Calu3 (cell line): ENCODE measurements at places on chromosomes 12 and 14. TPM values are rescaled to one million over a fixed set of nuclear protein-coding genes. Genes with fewer than 3 reads are reported as not detected.

Gene GARIN6
- total RNA-seq: not detected in 2 replicates

Gene OR4Q2
- not detected in 2 replicates for total RNA-seq

Gene ALDH2
- total RNA-seq: 152 and 168 TPM in 2 replicates

Gene PIWIL1
- not detected in 2 replicates for total RNA-seq

Gene M6PR
- total RNA-seq: 241 and 256 TPM in 2 replicates

Gene ASCL1
- total RNA-seq: 0.15 TPM in 1 of 2 replicates, not detected in the other

GRCh38 chr14:52131640-52132320 lies 62.9 kb upstream of the NID2 start:
- DNase-seq: peak; percentile 84
- H3K4me3 ChIP-seq: no peak overlapping the region
- no peaks in the 10 kb centered on the region for H3K36me3 ChIP-seq
- H3K27ac ChIP-seq: no peak overlapping the region
- H3K4me1 ChIP-seq: no peaks in the 10 kb centered on the region

- H3K4me1 ChIP-seq: no peaks in the 10 kb centered on the region
- H3K27me3 ChIP-seq: no peaks in the 10 kb centered on the region
- no peak overlapping the region for H3K4me3 ChIP-seq
- no peak for DNase-seq
- H3K36me3 ChIP-seq: peaks cover 70% of the 10 kb centered on the region
Measured at GRCh38 chr12:131770120-131770519, 58.1 kb upstream of the MMP17 start.

GRCh38 chr14:75667099-75667765 lies 6.2 kb downstream of the TTLL5 start:
- DNase-seq: no peak
- H3K27ac ChIP-seq: no peak overlapping the region
- no peaks in the 10 kb centered on the region for H3K27me3 ChIP-seq
- H3K4me3 ChIP-seq: no peak overlapping the region
- peaks cover 4% of the 10 kb centered on the region for H3K36me3 ChIP-seq

- no peak overlapping the region for H3K27ac ChIP-seq
- no peak for DNase-seq
- H3K27me3 ChIP-seq: no peaks in the 10 kb centered on the region
- no peak overlapping the region for H3K4me3 ChIP-seq
Measured at GRCh38 chr12:124814741-124815613, 48.7 kb downstream of the SCARB1 start.

DNA sequence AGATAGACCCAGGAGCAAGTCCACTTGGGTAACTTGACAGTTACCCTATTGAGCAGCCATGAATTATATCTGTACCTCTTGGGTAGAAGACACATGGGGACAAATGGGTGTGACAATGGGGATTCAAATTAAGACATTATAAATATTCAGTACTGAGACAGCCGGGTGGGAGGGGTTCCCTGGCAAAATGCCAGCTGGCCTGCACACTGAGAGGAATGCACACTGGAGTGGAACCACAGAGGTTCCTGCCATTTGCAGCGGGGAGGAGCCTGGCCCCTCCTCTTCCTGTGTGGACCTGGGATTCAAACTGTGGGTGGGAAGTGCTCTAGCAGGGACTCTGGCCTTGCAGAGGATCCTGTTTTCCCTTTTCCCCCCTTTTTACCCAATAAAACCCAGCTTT lies 118.7 kb upstream of the CDKN3 start:
- no peak for DNase-seq
- H3K4me1 ChIP-seq: no peaks in the 10 kb centered on the region
- no peaks in the 10 kb centered on the region for H3K27me3 ChIP-seq
- H3K27ac ChIP-seq: no peak overlapping the region

DNA sequence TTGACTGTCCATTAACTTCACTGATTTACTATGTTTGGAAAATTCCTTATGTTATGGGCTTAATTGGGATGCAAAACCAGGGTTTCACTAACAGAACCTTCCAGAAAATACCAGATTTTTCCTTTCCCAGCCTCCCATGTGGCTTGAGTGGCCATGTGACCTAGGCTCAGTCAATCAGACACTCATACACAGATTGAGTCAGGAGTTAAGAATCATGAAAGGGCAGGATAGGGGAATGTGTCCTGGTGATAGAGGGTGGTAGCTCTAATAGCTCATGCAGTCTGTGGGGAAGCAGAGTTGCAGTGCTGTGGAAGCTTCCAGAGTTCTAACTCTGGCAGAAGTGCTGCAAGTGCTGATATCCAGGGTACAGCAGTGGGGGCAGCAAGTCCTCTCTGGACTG lies 134.1 kb upstream of the IFNG-AS1 start:
- DNase-seq: no peak
- no peak overlapping the region for H3K27ac ChIP-seq
- no peaks in the 10 kb centered on the region for H3K36me3 ChIP-seq
- no peaks in the 10 kb centered on the region for H3K27me3 ChIP-seq
- no peak overlapping the region for H3K4me3 ChIP-seq
- peaks cover 12% of the 10 kb centered on the region for H3K4me1 ChIP-seq

DNA sequence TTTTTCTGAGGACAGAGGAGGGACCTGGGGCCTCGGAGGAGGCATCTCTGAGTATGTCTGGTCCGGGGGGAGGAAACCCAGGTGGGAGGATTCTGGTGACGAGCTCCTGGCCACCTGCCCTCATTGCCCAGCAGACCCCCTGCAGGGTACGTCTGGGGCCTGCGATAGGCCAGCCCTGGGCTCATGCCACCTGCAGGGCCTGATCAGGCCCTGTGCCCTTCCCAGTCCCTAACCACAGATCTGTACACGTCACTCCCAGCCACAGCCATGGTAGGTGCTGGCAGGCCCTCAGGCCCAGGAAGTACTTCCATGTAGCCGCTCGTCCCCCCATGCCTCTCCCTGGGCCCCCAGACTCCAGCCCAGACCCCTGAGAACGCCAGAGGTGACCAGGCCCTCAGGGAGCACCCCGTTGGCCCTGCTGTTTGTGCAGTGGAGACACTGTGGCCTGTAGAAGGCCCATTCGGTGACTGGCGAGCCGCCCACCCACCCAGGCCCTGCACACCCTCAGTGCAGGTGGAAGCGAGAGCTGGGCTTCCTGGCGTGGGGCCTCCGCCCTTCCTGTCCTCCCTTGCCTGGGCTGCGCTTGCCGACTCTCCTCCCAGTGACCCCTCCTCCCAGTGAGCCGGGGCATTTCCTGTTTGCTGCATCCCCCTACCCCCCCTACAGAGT lies 5.7 kb downstream of the INF2 start:
- H3K4me1 ChIP-seq: peaks cover 16% of the 10 kb centered on the region
- DNase-seq: no peak
- H3K27ac ChIP-seq: peak overlapping the region; percentile 5
- H3K36me3 ChIP-seq: peaks cover 70% of the 10 kb centered on the region

DNA sequence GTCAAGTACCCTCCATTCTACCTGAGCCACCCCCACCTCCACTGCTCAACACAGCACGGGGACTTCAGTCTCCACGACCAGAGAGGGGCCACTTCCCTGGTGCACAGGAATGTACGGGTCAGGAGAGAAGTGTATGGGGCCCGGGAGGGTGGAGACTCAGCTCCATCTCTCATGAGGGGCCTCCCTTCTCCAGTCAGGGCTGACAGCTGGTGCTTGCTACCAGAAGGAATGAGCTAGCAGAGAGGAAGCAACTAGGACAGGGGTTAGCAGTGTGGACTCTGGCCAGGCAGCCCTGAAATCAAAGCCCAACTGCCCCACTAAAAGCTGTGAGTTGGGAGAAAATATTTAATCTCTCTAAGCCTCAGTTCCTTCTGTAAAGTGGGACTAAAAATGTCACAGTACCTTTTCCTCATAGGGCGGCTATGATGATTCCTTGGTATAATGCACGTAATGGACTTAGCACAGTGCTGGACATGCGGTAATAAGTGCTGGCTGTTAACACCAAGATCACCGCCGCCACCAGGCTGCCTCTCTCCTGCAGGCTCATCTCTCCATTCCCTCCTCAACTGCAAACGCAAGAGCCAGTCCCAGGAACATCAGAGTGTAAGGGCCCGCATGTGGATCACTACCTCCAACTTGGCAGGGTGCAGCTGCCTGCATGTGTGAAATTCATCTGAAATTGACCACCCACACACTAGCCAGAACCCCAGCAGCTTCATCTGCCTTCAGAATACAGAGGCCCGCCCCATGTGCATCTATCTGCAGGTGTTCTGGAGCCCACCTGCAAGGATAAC lies 14.6 kb downstream of the ACTN1 start:
- H3K27ac ChIP-seq: peak overlapping the region; percentile 43
- H3K27me3 ChIP-seq: no peaks in the 10 kb centered on the region
- H3K4me3 ChIP-seq: peak overlapping the region; percentile 54
- peaks cover 64% of the 10 kb centered on the region for H3K4me1 ChIP-seq

DNA sequence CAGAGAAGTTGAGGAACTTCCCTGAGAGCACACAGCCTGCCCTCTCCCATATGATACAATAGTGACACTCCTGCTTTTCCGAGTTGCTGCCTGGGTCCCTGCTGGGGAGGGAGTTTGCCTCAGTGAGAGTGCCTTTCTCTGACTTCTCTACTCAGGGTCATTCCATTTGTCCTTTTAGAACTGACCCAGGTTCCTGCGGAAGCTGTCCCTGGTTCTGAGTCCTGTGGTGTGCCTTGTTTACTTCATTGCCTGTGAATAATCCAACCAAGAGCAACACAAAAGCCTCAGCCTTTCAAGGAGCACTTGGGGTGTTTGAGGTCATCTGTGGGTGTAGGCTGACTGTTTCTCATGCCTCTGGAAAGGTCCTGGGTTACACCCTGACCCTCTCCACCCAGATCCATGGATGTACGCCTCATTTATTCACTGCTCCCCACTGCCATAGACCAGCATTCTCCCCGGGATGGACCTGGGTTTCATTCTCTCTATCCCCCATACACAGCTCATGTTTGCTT lies 13.6 kb downstream of the SERPINA1 start:
- H3K4me3 ChIP-seq: no peak overlapping the region
- no peak for DNase-seq
- no peaks in the 10 kb centered on the region for H3K27me3 ChIP-seq
- no peaks in the 10 kb centered on the region for H3K36me3 ChIP-seq

- H3K27ac ChIP-seq: no peak overlapping the region
- H3K4me3 ChIP-seq: no peak overlapping the region
- H3K36me3 ChIP-seq: no peaks in the 10 kb centered on the region
- H3K4me1 ChIP-seq: peaks cover 27% of the 10 kb centered on the region
Measured at GRCh38 chr12:58459191-58459590, 461.1 kb downstream of the LRIG3 start.

DNA sequence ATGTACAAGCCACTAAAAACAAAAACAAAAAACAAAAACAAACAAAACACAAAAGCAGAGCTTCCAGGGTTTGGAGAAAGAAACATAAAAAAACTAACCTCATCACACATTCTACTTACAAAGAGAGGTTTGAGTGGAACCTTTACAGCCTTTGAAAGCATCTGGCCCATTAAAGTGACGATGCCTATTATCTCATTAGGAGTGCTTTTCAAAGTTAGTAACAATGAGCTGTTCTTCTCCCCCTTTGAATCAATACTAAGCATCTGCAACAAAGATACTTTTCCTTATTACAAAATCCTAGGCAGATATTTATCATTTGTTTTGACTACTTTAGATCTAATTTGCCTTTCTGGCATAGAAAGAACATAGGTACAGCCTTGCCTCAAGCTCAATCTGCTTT lies 217.3 kb downstream of the PPM1H start:
- no peak for DNase-seq
- H3K4me3 ChIP-seq: no peak overlapping the region
- H3K36me3 ChIP-seq: no peaks in the 10 kb centered on the region

DNA sequence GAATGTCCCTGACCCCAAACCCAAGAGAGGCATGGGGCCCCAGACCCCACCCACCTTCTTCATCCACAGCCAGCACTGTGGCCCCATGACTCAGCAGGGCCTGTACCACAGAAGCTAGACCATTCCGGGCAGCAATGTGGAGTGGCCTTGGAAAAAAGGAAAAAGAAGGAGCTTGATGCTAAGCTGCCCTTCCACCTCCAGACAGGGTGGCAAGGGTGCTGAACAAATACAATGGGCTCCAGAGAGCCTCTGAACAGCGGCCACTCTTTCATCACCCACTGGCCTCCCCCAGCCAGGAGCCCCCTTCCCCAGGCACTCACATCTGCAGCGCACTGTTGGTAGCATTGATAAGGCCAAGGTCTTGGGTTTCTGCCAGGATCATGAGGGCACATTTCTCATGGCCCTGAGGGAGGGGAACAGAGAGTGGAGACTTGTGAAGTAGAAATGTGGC lies 13.9 kb downstream of the SLC39A5 start:
- no peak overlapping the region for H3K27ac ChIP-seq
- H3K36me3 ChIP-seq: peaks cover 31% of the 10 kb centered on the region
- no peaks in the 10 kb centered on the region for H3K27me3 ChIP-seq

DNA sequence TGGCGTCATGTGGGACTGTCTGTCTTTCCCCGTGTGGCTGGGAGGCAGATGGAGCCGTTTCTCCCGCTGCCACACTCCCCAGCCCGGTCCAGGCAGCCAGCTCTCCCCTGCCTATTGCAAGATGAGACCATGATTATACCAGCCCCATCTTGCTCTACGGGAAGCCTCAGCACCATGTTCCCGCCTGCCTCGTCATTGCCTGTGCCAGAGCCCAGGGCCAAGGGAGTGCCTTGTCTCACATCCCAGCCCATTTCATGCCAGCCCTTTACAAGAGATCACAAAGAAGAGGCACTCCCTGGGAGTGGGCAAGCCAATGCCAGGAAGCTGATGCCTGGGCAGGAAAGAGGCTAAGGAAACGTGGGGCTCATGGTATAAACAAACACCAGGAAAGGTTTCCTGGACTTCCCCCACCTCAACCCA lies 23.9 kb downstream of the GPR68 start:
- H3K27ac ChIP-seq: no peak overlapping the region
- H3K27me3 ChIP-seq: no peaks in the 10 kb centered on the region
- DNase-seq: no peak
- no peaks in the 10 kb centered on the region for H3K4me1 ChIP-seq

- no peak overlapping the region for H3K4me3 ChIP-seq
- peaks cover 18% of the 10 kb centered on the region for H3K4me1 ChIP-seq
- DNase-seq: peak; percentile 28
- H3K27me3 ChIP-seq: no peaks in the 10 kb centered on the region
- H3K27ac ChIP-seq: peak overlapping the region; percentile 73
Measured at GRCh38 chr14:95211721-95212504, 54.6 kb upstream of the DICER1 start.

- no peaks in the 10 kb centered on the region for H3K27me3 ChIP-seq
- no peak overlapping the region for H3K4me3 ChIP-seq
- DNase-seq: no peak
- no peaks in the 10 kb centered on the region for H3K4me1 ChIP-seq
- no peaks in the 10 kb centered on the region for H3K36me3 ChIP-seq
Measured at GRCh38 chr14:91614187-91614586, 104.1 kb upstream of the PPP4R3A start.

DNA sequence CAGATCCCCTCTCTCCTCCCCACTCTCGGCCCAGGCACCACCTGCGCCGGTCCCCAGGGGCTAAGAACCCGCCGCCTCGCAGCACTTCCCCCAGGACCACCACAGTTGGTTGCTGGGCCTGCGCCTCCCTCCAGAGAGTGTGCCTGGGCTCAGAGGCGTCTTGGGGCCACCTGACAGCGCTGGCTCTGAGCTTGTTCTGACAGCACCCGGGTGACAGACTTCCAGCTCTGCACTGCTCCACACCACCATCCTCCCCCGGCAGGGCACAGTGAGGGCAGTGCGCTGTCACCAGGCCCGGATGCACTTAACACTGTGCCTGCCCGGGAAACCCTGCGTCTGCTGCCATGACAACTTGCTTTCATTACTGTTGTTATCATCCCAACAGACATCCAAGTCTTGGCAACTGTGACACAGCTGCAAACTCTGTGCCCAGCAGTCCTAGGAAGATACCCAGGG lies 6.6 kb downstream of the BRF1 start:
- H3K4me3 ChIP-seq: no peak overlapping the region
- H3K27ac ChIP-seq: no peak overlapping the region
- H3K4me1 ChIP-seq: no peaks in the 10 kb centered on the region
- DNase-seq: no peak

GRCh38 chr12:63862969-63863230 lies 18.4 kb downstream of the SRGAP1 start:
- H3K36me3 ChIP-seq: no peaks in the 10 kb centered on the region
- no peak for DNase-seq
- peak overlapping the region; percentile 58 for H3K4me3 ChIP-seq
- peaks cover 36% of the 10 kb centered on the region for H3K4me1 ChIP-seq
